ENCODE measurements at places on chromosomes 11 and 22. TPM values are rescaled to one million over a fixed set of nuclear protein-coding genes. Genes with fewer than 3 reads are reported as not detected.

DNA sequence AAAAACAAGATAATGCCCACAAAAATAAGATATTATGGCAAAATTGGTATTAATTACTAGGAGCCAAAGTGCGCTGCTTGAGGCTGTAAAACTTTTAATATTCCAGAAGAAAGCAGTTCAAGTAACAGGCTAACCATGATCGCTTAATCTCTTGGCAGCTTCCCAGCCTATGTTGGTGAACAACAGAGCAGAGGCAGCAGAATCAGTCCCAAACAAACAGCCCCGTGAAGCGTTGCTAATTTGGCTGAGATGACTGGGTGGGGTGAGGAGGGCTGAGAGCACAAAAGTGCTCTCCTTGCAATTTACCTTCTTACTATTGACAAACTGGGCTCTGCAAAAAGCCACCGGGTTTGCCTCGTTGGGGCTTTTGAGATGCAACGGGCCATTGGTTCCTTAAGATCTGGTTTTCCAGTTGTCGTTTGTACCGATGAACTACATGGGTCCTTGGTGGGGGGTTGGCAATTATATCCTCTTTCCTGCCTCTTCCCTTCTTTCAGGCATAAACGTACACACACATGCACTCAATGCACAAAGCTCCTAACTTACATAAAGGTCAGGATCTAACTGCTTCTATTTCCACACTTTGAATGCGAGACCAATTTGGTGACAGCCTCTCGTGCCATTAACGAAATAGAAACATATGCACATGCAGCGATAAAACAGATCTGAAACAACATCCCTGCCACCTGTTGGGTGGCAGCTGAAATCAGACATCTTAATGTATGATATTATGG lies 407.6 kb upstream of the CADM1 start:
- no peak for DNase-seq

GRCh38 chr11:61918938-61919704 lies 1.8 kb upstream of the RAB3IL1 start:
- DNase-seq, result no peak

DNA sequence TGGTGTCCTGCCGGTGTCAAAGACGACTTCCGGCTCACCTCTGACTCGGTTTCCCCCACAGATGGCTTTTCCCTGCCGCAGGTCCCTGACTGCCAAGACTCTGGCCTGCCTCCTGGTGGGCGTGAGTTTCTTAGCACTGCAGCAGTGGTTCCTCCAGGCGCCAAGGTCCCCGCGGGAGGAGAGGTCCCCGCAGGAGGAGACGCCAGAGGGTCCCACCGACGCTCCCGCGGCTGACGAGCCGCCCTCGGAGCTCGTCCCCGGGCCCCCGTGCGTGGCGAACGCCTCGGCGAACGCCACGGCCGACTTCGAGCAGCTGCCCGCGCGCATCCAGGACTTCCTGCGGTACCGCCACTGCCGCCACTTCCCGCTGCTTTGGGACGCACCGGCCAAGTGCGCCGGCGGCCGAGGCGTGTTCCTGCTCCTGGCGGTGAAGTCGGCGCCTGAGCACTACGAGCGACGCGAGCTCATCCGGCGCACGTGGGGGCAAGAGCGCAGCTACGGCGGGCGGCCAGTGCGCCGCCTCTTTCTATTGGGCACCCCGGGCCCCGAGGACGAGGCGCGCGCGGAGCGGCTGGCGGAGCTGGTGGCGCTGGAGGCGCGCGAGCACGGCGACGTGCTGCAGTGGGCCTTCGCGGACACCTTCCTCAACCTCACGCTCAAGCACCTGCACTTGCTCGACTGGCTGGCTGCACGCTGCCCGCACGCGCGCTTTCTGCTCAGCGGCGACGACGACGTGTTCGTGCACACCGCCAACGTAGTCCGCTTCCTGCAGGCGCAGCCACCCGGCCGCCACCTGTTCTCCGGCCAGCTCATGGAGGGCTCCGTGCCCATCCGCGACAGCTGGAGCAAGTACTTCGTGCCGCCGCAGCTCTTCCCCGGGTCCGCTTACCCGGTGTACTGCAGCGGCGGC lies 5.5 kb downstream of the B3GNT6 start:
- DNase-seq, result peak; percentile 8

The VWCE gene
- total RNA-seq, result 0.38 TPM

GRCh38 chr11:112499153-112499880 lies 238.7 kb upstream of the PLET1 start:
- no peak for DNase-seq

The DGCR6 gene
- 7.2 TPM for total RNA-seq

The CREB3L1 gene
- total RNA-seq, result not detected

GRCh38 chr11:111833524-111833923 lies 37.9 kb downstream of the ALG9 start:
- DNase-seq, result no peak

DNA sequence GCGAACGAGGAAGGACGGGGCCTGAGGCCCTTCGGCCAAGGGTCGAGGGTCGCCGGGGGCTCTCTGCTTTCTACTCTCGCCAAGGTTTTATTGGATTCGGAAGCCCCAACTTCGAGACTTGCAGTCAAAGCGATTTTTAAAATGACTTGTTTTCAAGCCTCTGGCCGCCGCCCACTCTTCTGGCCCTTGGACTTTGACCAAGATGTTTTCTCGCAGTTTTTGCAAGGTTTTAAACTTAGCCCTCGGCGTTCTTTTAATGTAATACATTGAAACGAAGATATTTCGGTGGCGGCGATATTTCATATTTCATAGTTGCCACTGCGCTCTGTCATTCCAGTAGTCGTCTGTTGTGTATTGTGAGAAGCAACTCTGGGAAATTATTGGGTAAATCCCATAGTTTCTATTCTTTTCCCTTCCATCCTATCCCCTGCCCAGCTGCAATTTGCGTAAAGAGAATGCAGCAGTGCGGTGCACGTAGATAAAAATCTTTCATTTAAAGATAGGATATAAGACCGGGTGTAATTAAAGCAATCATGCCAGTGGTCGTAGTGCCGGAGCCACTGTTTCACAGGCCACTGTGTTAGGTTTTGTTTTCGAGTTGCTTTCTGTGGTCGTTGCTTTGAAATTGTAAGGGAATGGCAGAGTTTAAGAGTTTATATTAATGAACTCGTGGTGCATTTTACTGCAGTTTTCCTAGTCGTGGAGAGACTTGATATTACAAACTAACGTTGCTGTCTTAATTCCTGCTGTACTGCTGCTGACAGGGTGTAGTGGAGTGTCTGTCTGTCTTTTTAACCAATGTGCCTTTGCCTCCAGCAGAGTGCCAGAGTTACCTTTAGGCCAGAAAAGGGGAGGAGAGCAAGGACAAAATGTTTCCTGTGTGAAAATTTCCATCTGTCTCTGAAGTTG lies 702 bp downstream of the BIRC2 start:
- DNase-seq, result peak; percentile 25

DNA sequence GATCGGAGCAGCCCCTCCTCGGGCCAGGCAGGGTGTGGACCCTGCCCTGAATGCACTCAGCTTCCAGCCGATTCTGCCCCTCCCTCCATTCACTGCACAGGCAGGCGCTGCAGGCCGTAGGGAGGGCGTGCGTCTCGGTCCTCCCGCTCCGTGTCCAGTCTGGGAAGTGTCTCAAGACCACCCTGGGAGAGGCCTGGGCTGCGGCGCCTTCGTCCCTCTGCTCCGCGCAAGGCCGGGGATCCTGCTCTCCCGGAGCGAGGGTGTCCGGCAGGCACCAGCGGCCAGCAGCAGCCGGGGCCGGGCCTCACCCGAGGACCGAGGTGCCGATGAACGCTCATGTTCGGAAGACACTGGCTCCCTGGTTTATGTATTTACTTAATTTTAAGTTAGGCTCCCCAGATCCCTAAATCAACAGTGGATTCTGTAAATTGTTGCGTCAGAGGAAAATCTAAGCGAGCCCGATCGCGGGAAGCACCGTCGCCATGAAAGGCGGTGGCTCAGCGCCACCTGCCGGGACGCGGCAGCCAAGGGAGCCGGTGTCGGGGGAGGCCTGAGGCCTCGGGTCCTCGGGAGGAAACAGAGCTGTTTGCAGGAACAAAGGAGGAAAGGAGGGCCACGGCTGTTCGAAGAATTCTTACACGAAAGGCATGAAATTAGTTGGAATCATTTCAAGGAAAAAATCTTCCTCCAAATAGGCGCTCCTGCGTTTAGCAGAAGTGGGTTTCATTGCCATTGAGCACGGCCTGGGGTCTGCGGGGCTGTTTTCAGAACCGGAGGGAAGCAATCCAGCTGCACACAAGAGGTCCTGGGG lies 195.3 kb downstream of the BRD1 start:
- no peak for DNase-seq

DNA sequence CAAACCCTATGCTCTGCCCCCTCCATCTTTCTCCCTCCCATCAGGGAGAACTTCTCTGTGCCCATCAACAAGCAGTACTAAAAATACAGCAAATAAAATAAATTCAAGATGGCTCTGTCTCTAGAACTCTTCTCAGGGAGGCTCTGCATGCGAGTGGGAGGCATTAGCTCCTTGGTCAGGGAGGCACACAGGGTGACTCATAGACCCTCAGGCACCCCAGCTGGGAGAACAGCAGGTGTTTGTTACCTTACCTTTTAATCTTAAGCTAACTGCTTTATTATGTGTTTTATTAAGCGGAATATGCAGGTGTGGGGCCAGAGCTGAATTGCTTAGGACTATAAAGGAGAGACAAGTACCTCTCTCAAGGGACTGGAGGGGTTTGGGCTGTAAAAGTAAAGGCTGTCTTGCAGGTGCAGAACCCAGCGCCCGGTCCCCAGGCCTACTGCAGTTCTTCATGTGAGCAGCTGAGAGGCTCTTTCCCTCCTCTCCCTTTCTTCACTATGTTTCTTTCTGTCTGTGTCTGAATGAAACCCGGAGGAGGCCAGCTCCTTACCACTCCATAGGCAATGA lies 20.8 kb downstream of the CSNK2A3 start:
- DNase-seq, result no peak

The RAB39A gene
- 0.17 TPM for total RNA-seq

DNA sequence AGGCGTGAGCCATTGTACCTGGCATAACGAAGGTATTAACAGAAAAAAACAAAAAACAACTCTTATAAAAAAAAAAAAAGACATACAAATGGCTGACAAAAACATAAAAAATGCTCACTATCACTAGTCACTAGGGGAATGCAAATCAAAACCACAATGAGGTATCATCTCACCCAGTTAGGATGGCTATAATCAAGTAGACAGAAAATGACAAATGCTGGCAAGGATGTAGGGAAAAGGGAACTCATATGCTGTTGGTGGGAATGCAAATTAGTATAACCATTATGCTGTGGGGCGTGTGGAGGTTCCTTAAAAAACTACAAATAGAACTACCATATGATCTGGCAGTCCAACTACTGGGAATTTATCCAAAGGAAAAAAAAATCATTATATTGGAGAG lies 17.0 kb downstream of the THY1 start:
- DNase-seq, result no peak

- DNase-seq, result no peak
These were observed 4.3 kb upstream of the BUD13 start for GRCh38 chr11:116777056-116777455.

- no peak for DNase-seq
These were observed 183.8 kb upstream of the NTM start for GRCh38 chr11:131186629-131187101.

DNA sequence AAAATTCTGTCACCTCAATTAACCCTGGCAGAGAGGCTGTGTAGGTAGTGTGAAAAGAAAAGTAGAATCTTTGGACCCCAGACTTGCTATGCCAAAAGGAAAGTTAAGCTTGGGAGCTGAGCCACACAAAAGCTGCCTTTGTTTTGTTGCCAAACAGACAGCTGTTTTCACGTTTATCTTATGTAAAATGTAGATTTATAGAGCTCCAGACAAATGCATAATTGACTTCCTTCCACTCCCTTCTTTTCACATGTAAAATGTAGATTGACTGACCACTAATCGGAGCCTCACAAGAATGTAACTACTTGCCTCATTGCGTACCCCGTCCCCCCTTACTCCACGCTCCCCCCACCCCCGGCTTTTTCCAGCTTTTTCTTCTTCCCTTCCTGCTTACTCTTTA lies 2302.2 kb upstream of the RAG2 start:
- no peak for DNase-seq

The PLAAT5 gene
- total RNA-seq, result not detected

All from CD4-positive, alpha-beta memory T cell (primary cell).